ENCODE measurements at places on chromosomes 12 and 14.

DNA sequence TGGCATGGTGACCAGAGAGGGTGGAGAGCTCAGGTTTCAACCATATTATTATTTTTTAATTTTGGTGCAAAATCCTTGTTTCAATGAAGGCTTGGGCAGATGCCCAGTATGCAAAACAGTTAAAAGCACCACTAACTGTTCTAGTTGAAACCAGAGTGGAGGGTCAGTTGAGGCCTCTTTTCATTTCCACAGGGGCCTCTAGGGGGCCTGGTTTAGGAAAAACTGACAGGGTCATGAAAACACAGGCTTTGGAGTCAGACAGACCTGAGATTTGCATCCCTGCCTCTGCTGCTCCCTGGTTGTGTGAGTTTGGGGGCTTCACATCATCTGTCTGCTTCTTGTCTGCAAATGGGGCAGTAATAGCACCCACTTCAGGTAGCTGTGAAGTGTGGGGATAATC, 3.3 kb upstream of the RPH3A start:
- no peak for DNase-seq

DNA sequence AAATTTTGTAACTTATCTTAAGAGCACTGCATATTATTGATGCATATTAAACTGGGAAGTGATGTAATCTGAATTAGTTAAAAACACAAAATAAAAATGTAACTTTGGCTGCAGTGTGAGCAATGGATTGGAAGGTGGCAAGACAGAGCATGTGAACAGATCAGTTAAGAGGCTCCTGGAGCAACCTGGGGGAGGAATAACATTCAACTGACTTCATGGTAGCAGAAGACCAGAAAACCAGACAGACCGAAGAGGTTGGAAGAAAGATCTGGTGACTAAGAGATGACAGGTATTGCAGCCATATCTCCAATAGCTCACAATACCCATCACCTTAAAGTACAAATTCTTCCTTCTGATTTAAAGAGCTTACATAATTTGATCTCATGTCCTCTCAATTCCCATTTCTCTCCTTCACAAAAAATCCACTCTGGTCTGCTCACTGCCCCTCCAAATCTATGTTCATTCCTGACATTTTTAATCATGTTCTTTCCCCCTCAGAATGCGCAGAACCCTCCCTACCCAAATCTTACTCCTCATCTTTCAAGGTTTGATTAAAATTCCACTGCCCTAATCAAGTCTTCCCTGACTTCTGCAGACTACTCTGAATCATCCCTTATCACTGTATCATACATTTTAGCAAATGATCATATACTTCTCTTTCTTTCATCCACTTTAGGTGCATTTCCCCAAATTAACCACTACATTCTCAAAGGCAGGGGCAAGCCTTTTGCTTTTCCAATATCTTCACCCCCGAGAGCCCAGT, 51.5 kb downstream of the DUSP16 start:
- DNase-seq, result no peak

DNA sequence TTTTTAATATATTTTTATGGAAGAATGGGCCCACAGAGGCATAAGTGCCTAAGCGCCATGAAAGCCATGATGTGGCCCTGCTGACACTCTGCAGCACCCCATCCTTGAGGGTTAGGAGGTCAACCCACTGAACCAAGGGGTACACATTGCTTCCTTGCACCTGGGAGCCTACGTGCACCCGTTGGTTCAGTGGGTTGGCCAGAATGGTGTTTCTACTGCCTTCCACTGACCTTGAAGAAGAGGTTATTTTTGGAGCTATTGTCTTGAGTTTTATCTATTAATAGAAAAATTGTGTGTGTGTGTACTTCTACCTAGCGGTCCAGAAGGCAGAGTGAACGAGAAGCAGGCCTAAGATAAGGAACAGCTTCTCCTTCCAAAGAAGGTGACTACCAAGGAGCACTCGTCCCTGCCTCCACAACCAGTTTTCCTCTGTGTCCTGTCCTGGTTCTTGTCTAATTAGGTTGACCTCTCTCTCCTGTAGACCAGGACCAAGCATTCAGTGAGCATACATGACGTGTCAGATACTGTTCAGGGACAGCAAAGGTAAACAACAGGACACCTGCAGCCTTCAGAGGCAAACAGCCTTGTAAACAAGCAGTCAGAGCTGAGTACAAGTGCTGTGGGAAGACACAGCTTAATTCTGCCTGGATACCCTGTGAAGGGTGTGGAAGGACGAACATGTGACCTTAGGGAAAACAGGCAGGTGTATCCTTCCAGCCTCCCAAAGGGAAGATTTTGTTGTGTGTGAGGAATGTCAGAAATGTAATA, 30.4 kb upstream of the PLEK2 start:
- DNase-seq, result no peak

- DNase-seq, result no peak
These were observed 125.9 kb downstream of the PRICKLE1 start for GRCh38 chr12:42463671-42464070.

DNA sequence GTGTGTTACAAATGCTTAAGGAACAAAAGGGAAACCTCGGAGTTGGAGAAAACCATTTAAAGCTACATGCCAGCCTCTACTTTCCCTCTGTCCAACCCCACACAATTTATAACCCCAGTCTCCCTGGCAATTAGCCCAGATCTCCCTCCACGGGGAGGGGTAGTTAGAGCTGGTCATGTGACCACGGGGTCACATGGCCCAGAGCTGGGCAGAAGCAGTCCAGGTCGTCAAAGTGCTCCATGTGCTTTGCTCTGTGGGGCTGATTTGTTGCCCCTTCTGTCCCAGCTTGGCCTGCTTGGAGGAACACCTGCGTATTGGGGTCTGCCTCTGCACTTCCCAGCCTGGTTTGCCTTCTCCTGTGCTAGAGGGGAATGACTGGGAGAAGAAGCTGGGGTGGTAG, 219.1 kb downstream of the RBM19 start:
- DNase-seq, result no peak

- no peak for DNase-seq
These were observed 199.6 kb upstream of the SRRM4 start for GRCh38 chr12:118781692-118782091.

DNA sequence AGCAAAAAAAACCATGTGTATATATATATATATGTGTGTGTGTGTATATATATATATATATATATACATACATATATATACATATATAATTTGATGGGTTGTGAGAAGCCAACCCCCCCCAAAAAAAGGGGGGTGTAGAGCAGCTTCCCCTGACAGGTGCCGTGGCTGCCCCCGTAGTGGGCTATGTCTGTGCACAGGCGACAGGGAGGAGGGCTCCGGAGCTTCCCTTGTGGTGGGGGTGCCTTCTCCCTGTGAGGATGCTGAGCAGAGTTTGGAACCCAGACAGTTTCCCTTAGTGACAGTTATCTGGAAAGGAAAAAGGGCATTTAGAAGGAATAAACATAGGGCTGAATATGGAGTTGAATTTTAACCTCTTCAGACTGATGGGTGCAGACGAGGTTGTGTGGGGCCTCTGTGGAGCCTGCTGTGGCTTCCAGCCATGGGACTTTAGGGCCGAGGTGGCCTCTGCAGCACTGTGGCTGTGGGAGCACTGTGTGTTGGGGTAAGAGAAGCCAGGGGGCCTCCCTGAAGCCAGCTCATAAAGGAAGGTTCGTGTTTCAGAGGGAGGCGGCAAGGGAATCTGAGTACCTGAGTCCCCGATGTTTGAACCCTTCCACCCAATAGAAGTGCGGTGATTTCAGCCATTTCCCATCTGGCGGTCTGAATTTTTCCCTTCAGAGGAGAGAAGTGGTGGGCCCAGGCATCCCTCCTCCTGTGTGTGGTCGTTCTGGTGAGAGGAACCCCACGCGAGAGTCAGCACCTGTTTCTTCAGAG, 19.8 kb downstream of the XRCC3 start:
- DNase-seq, result no peak

DNA sequence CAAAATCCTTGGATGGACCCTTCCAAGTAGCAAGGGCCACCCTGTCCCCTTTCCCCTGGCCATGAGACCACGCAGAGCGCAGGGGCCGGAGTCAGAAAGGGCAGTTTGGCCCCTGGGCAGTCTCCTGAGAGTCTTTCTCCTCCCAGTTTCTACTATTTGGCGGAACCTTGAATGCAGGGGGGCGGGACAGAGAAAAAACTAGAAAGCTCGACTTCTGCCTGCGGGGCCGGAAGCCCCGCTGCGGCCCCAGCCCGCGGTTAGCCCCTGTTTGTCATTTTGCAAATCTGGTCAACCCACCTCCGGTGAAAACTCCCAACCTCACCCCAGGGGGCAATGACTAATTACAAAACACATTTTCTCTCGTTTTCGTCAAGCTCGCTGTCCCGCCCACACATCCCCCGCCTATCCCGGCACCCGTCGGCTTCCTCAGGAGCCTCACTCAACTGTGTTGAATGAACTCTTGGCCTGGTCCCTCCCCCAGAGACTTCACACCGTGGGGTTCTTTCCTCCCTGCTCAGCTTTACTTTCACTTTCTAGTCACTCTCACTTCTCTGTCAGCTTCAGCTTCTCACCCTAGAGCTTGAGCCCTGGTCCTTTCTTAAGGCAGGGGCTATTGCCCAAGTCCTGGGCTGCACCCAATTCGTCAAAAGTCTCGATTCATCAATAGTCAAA, 66.7 kb downstream of the IRF2BPL start:
- peak; percentile 48 for DNase-seq

- no peak for DNase-seq
These were observed 39.3 kb upstream of the CAPRIN2 start for GRCh38 chr12:30794020-30794419.

- no peak for DNase-seq
These were observed 5.3 kb downstream of the RNF212B start for GRCh38 chr14:23243066-23243465.

GRCh38 chr12:8948701-8949341, 624 bp downstream of the M6PR start:
- no peak for DNase-seq

DNA sequence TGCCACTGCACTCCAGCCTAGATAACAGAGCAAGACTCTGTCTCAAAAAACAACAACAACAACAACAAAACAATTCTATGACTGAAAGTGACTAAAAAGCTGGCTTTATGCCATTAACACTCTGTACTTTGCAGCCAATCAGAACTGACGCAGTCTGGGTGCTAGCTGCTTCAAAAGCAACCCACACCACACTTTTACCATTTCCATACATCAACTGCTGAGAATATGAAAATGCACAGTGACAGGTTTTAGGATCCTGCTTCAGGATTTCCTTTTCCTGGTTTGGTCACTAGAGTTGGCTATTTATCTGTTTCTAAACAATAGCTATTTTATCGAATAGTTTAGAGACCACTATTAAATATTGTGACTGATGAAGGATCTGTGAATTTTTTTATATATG, 23.1 kb upstream of the P2RX4 start:
- DNase-seq, result no peak

- DNase-seq, result no peak
These were observed 674 bp downstream of the VDR start for GRCh38 chr12:47903927-47904712.

- no peak for DNase-seq
These were observed 131.8 kb upstream of the KRAS start for GRCh38 chr12:25382311-25383106.

DNA sequence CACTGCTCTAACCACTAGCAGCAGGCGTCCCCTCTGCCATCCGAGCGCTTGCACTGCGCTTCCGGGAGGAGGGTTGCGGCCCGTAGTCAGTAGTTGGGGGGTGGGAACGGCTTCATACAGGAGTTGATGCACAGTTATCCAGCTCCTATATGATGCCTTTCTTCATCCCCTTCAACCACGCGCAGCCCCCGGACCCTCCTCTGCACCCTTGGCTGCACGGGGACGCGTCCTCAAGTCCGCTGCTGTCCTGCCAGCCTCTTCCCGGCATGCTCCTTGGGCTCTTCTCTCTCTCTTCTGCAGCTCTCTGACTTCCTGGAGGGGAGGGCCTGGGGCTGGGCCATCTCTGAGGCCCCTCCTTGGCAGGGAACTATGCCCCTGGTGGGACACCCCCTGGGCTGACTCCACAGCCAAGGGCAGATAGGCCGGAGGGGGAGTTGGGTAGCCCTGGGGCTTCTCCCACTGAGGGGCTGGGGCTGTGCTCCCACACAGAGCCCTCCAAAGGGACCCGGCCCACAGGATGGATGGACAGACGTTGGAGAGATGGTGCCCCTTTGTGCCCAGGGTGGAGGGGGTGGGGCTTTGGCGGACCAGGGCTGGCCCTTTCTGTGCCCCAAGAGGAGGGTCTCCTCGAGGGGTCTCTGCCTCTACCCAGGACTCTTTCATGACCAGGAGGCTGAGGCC, 29.0 kb downstream of the RTL1 start:
- no peak for DNase-seq

GRCh38 chr14:97262336-97262735, 465.2 kb downstream of the VRK1 start:
- no peak for DNase-seq

DNA sequence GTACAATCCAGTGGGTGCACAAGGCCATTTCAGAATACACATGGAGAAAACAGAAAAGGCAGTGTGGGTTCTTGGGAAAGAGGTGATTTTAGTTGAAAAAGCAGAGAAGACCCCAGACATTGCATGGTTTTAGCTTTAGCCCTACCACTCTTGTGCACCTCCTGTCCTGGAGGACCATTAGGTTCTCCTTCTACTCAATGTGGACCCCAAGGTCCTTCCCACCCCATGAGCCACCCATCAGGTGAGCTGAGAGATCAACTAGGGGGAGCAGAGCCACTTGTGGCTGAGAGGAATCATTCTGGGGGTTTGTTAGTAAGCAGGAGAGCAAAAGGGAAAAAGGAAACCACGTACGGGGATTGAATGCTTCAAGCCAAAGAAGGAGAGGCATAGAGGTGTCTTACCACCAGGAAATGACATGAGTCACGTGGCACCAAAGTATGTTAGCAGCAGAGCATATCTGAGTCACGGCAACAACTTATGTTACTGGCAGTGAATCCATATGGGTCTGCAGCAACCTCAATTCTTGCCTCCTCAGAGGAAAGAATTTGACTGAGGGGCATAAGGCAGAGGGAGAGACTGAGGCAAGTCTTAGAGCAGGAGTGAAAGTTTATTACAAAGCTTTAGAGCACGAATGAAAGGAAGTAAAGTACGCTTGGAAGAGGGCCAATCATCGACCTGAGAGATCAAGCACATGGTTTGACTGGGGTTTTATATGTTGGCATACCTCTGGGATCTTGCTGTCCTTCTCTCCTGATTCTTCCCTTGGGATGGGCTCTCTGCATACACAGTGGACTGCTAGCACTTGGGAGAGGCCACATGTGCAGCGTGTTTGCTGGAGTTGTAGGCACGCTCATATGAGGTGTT, 73.9 kb downstream of the HSD17B6 start:
- no peak for DNase-seq

- DNase-seq, result no peak
These were observed 94.7 kb downstream of the SLC41A2 start for GRCh38 chr12:104863296-104863948.

DNA sequence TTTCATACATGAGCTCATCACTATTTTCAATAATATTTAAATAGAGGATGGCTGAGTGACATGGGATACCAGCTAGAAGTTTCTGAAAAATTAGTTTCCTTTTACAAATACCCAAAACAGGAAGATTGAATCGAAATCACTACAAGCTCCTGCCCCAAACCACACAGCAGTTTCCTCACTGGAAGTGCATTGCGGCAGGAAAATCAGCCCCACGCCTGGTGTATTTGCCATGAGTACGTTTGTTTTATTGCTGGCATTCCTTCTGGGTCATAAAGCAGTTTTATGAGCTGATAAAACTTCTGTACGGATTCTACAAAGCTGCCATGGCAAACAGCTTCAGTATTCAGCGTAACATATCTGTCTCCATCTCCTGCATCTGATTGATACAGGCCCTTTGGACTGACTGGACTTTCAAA, 23.7 kb downstream of the CDC42BPB start:
- DNase-seq, result no peak
